ENCODE measurements at places on chromosomes 11 and 22.

DNA sequence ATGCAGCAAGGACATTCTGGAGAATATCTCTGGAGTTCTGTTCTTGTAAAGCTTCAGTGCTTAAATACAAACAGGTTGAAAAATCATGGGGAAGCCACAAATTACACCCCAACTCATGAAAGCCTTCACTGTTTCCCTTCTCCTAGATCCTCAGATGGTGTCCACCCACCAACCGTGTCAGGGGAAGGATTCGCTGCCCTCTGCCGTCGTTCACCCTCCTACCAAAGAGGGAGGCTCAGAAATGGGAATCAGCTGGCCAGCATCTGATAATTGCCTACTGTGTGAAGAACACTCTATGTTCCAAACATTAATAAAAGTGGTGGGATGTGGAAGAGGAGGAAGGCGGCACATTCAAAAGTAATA, 7.4 kb upstream of the HEPACAM start:
- no peak for DNase-seq

- no peak for DNase-seq
Observed at GRCh38 chr11:115803073-115803740, 299.0 kb upstream of the CADM1 start.

GRCh38 chr11:65742353-65742752, 21.8 kb upstream of the RNASEH2C start:
- no peak for DNase-seq

GRCh38 chr11:130865091-130865773, 51.0 kb downstream of the SNX19 start:
- no peak for DNase-seq

GRCh38 chr11:7332962-7333361, 81.3 kb downstream of the SYT9 start:
- no peak for DNase-seq

DNA sequence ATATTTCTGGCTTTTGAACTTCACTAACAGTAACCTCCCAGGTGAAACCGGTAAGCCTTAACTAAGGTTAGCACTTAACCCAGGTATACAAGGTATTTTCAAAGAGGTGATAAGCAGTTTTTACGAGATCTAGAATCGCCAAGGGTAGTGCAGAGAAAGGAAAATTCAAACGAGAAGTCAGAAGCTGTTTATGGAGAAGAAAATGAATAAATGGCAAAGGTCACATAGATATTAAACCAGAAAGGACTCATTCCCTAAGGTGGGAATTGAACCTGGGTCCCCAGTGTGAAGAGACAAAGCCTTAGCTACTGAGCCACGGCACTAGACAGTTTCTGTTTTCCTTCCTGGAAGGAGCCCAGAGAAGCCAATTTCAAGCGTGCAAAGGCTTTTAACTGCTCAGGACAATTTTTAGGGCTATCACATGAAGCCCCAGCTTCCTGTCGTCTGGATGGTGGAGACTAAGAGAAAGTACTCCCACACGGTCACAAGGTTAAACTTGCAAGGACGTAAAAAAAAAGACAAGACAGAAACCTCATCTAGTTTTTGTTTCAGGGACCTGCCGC, 5.7 kb upstream of the C1QTNF6 start:
- DNase-seq = peak; percentile 47

DNA sequence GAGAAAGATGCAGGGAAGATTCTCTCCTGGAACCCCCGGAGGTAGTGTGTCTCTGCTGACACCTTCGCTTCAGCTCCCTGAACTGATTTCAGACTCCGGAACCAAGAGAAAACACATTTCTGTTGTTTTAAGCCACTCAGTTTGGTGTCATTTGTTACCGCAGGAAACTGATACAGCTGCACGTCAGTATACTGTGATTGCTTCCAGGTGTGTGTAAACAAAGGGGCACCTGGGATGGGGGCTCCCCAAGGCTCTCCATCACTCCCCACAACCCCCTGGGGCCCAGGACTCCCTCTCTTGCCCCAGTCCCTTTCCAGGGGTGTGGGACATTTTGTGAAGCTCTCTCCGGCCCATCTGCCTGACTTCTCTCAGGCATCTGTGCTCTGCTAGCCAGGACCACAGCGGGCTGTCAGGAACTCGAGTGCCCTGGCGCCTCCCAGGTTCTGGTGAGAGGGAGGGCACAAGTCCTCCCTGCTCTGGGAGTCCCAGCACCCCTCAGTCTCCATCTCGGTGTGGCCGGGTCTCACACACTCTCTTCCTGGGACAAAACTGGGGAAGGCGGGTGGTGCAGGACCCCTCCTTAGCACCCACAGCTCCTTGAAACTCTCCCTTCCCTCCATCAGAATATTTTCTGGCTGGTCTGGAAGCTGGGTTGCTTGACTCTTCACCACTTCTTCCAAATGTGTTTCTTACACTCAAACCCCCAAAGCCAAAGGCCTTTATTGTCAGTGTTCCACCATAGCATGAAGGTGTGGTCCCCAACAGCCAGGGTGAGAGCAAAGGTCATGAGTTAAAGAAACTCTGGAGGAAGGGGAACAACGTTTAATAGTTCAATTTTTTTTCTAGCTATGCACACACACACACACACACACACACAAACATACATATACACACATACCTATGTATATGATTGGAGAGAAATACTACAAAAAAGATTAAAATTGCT, 35.0 kb upstream of the TSKU start:
- no peak for DNase-seq

DNA sequence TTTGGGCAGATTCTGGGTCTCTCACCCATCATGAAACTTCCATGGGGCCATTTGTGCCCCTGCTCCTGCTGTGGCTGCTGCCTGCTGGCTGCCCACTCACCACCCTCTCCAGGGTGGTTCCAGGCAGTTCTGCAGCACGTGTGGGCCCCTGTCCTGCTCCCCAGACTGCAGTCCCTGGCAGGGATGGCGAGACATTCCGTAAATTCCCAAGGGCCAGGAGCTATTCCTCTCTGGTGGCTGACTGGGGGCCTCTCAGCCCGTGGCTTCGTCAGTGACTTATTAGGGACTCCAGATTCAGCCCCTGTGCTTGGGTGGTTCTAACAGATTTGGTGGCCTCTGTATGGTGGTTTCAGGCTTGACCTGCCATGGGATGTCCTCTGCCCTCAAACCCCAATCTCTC, 3.9 kb upstream of the SLC22A8 start:
- no peak for DNase-seq
